Stimulated activated memory B cell treated with anti-CD40 and anti-IgM and Interleukin-4, amounts not matched to agents 10 μg/mL and 1 μg/mL and 100 μg/mL, for 72 hours (primary cell): ENCODE measurements at places on chromosomes 3 and 15.
A peak's percentile ranks its signal among the peaks of the same experiment; 100 is the strongest.

- ATAC-seq, result no peak
Observed at GRCh38 chr15:31236184-31237042, 90.2 kb upstream of the KLF13 start.

- no peak for ATAC-seq
Observed at GRCh38 chr3:141346007-141346406, 22.3 kb upstream of the ZBTB38 start.

GRCh38 chr3:36381311-36381956 is 1.1 kb downstream of the STAC start:
- ATAC-seq, result no peak

- ATAC-seq, result no peak
Observed at GRCh38 chr3:13235897-13236296, 162.7 kb upstream of the IQSEC1 start.

GRCh38 chr15:34725556-34725955 is 29.2 kb downstream of the GJD2 start:
- ATAC-seq, result no peak

- ATAC-seq, result no peak
Observed at GRCh38 chr3:68997887-68998286, 15.6 kb downstream of the EOGT start.

- ATAC-seq, result no peak
Observed at GRCh38 chr3:54299169-54299935, 177.0 kb downstream of the CACNA2D3 start.

GRCh38 chr15:74200412-74200815 is 2.2 kb downstream of the STRA6 start:
- peak; percentile 40 for ATAC-seq

DNA sequence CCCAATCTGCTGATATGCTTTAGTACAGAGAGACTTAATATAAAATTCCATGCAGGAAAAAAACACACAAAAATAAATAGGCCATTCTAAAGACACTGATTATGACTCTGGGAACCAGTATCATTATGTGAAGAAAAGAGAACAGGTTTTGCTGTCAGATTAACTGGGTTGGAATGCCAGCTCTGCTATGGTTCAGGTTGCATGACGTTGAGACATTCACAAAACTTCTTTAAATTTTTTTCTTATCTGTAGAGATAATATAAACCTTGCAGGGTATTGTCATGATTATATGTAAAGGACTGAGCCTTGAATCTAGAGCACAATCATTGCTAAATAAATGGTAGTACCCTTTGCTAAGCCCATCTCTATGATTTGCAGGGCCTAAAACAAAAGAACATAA is 86.0 kb downstream of the CPNE4 start:
- no peak for ATAC-seq

- no peak for ATAC-seq
Observed at GRCh38 chr3:174363256-174363655, 495.9 kb upstream of the NAALADL2 start.

DNA sequence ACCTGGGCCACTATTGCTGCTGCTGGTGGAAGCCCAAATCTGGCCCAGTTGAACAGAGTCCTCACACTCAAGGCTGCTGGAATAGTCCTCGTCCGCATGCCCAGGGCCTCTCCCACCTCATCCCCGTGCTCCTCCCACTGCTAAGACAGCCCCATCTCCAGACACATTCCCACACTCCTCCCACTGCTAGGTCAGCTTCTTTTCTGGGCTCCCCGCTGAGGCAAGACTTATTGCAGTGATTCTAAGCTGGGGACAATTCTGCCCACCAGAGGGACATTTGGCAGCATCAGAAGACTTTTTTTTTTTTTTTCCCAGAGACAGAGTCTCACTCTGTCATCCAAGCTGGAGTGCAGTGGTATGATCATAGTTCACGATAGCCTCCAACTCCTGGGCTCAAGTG is 35.1 kb downstream of the POC1A start:
- ATAC-seq, result no peak

DNA sequence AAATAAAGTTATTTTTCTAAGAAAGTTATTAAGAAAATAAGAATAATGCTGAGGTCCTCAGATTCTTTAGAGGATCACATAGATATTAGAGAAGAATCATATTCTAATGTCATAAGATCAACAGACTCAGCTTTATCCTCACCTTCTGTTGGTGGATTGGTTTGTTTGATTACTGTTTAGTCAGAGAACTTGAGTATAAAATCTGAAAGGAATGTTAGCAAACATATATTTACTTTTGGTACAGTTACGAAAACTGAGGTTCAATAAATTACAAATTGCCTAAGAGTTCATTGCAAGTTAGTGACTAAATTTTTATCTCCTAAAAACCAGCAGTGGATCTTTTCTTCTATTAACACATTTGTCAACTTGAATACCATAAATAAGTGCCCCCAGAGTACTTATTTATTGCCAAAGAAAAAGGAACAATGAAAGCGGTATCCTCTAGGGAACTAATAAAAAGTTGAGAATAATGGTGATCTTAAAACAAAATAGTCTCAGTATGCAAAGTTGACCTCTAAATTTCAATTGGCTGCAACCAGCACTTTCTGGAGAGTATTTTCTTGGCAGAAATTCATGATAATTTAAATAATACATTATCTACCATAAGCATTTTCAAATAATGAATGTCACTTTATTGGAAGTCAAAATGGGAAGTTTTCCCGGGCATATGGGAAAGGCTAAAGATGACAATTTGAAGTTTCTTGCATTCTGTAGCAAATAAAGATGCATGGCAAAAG is 296.8 kb downstream of the OTOL1 start:
- no peak for ATAC-seq

- ATAC-seq, result no peak
Observed at GRCh38 chr3:165837058-165837525, at the start of gene BCHE. BCHE (minus strand) TSS chr3:165837423; CDS start chr3:165831033, 6,390 bp downstream.

- ATAC-seq, result no peak
Observed at GRCh38 chr3:155031186-155031585, 48.9 kb upstream of the MME start.

DNA sequence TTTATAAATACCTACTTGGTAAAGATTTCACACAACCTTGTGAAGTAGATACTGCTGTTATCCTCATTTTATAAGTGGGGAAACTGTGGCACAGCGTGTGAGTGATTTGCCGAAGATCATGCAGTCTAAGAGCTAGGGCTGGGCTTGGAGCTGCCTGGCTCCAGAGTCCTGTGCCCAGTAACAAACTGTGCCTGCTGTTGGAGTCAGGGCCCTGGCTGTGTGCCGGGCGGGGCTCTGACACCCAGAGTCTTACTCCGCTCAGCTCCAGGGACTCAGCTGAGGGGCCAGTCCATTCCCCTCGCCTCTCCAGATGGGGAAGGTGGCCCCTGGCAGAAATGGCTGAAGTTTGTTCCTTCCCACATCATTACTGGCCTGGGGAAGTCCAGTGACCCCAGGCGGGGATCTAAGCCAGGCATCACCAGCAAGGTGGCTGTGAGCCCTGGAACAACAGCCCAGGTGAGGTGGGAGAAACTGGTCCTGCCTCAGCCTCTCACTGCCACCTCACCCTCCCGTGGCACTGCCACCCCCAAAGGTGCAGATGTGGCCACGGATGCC is 17.3 kb upstream of the PLXNA1 start:
- ATAC-seq, result no peak

- peak; percentile 49 for ATAC-seq
Observed at GRCh38 chr3:183896610-183897009, 11.9 kb upstream of the PARL start.
